Neural progenitor cell (in vitro differentiated cells): ENCODE measurements at places on chromosomes 1 and 21.

DNA sequence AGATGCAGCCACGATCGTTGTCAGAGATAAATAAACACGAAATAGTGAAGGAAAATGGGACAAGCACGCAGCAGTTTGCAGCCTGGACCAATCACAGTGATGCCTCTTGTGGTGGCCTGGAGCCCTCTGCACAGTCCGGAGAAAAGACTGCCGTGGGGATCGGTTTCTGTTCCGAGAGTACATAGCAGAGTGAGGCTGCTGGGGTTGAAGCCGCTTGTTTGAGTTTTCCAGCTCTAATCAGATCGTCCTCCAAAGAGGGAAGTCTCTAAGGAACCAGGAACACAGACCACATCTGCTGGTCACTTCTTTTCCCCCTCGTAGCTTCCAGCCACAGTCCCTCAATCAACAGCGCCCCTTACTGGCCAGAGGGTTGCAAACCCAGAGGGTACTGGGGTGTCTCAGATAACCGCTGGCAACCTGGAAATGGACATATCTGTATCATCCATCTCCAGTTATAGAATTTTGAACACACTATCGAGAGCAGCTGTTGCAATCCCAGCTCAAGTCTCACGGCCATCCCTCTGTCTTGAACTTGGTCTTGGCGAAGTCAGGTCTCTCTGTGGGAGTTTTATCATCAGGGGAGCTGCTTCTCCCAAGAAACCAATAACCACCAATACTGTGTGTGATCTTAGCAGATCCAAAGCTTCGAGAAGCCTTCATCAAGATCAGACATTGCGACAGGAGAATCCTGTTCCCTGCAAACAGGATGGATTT lies 57.4 kb downstream of the OLIG1 start:
- DNase-seq = peak; percentile 91

DNA sequence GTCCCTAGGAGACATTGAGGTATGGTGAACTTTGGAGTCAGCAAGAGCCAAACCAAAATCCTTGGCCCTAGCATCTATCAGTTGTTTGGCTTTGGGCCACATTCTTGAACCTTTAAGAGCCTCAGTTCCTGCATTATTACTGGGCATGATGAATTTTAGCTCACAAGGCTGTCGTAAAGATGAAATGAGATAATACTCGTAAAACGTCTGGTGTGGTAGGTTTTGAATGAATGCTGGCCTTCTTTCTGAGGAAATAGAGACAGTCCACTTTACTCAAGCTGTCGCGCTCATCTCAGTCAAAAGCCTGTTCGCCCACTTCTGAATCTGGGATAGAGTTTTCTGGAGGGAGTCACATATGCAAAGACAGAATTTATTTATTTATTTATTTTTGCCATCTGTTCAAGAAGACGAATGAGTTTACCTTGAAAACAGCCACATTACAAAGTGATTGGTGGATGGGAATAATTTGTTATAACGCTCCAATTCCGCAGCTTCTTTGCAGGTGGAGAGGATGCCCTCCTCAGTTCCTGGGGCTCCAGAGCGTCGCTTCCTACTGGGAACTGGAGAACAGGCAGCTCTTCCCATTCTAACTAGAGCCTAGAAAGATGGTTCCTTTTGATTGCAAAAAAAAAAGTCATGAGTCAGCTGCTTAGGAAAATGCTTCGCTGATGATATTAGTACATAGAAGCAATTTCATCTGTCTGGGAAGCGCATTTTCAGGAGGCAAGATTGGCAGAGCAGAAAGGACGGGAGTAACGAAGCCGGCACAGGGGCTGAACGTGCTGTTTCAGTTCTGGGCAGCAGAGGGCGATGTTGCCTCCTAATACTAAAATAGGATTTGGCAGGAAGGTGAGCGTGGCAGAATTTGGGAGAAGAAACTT lies 49.9 kb upstream of the CYP2J2 start:
- peak; percentile 75 for DNase-seq

- DNase-seq = no peak
These were observed 191.1 kb upstream of the LHX8 start for GRCh38 chr1:74943046-74943445.

DNA sequence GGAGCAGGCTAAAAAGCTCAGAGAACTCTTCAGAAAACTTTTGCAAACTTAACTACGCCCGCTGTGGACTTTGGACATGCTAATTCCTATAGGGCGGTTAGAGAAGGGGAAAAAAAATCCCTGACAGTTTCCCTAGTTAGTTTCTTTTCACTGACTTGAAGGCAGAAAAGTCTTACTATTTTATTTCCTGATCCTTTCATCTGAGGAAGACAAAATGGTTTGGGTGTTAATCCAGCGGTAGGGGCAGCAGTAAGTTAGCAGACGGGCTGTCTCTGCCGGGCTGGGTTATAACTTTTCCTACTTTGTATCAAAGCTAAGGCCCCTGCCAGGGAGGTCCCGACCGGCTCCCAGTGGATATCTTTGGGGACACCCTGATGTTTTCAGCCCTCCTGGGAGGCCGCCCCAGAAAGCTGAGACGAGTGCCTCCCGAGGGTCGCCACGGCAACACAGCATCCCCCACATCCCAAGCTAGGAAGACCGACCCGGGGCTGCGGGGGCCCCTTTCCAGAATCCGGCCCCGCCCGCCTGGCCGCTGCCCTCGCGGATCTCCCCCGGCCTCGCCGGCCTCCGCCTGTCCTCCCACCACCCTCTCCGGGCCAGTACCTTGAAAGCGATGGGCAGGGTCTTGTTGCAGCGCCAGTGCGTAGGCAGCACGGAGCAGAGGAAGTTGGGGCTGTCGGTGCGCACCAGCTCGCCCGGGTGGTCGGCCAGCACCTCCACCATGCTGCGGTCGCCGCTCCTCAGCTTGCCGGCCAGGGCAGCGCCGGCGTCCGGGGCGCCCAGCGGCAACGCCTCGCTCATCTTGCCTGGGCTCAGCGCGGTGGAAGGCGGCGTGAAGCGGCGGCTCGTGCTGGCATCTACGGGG lies 162.6 kb downstream of the RUNX1 start:
- DNase-seq = peak; percentile 76

GRCh38 chr1:22685591-22686059 lies 25.0 kb upstream of the EPHB2 start:
- DNase-seq = no peak

DNA sequence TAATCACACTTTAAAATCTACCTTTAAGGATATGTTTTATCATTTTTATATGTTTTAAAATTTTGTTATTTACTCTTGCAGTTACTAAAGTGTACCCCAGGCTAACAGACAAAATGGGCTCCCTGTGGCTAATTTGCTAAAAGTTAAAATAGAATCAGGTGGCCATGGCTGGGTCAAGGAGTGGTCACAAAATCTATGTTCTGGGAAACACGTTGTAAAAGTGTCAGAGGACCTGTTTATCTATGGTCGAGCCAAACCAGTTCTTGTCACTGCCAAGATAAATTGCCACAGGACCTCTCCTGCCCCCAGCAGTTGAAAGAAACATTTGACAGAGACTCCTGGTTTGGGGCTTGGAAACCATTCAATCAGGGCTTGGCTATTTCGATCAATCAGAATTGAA lies 21.2 kb upstream of the TTLL7 start:
- DNase-seq = no peak

DNA sequence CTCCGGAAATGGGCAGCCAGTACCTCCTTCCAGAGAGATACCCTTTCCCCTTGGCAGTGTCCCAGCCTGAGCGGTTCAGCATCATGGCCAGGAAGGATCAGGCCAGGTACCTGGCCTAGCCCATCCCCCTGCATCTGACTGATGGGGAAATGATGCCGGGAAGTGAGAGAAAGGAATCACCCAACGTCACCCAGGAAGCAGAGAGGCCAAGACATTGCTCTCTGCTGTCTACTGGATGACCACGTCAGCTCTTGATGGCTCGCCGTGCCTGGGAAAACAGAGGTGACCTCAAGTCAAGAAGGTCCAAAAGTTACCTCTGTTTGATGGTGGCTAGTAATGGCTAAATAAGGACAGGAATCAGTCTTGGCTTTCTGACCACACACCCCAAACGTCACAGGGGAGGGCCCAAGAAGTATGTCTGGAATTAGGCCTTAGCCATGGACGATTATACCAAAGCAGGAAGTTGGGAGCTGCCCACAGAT lies 79.0 kb downstream of the MRPL37 start:
- no peak for DNase-seq

- no peak for DNase-seq
These were observed 1350.4 kb downstream of the AMY1C start for GRCh38 chr1:105100102-105100501.

GRCh38 chr1:32353886-32354570 lies 8.3 kb downstream of the FAM229A start:
- no peak for DNase-seq

- DNase-seq = no peak
These were observed 25.0 kb upstream of the POU3F1 start for GRCh38 chr1:38071312-38072256.

DNA sequence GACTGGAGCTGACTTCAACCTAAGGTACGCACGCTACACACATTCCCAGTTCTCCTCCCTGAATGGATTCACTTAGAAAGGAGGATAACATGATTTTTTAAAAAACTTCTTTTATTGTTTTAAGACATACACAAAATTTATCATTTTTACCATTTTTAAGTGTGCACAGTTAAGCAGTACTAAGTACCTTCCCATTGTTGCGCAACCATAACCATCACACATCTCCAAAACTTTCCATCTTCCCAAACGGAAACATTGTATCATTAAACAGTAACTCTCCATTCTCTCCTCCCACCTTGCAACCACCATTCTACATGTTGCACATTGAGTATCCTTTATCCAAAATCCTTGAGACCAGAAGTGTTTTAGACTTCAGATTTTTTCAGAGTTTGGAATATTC lies 36.2 kb upstream of the SEC16B start:
- no peak for DNase-seq
